ENCODE measurements at places on chromosomes 13 and 19.

- DNase-seq: no peak
These were observed 22.6 kb downstream of the ZBTB7A start for GRCh38 chr19:4043966-4044715.

DNA sequence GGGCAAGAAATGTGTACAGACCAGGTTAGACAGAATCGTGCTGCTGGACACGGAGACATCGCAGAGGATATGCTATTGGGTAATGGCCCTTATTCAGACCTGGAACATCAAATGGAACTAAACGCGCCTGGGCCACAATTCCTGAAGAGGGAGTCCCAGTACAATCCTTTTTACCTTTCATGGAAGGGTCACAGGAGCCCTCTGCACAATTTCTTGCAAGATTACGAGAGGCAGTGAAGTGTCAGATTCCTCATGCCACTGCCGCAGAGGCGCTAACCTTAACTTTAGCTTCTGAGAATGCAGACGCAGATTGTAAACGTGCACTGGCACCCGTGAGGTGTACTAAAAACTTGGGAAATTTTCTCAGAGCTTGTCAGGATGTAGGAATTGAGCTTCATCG lies 18.1 kb downstream of the CLEC4M start:
- no peak for DNase-seq

DNA sequence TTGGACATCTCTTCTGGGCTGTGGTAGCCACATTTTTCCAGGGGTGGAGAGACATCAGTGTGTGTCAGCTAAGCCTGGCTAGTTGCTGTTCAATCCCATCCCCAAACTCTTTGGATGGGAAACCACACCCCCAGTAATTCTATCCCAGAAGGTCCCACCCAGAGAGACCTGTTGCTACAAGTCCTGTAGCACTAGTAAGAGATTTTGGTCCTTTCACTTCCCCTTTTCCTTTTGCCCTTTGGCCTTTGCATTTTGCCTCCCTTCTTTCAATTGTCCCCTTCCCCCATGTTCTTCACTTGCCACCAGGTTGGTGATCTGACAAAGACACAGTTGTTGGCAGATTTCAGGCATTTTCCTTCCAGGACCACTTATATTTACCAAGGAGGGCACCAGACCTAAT lies 3.8 kb downstream of the CBY2 start:
- DNase-seq: no peak

GRCh38 chr13:37736045-37736444 lies 133.5 kb downstream of the TRPC4 start:
- no peak for DNase-seq

GRCh38 chr13:73945871-73946270 lies 188.3 kb downstream of the KLF12 start:
- peak; percentile 12 for DNase-seq

- peak; percentile 61 for DNase-seq
These were observed 673 bp downstream of the TEAD2 start for GRCh38 chr19:49361438-49362047.

DNA sequence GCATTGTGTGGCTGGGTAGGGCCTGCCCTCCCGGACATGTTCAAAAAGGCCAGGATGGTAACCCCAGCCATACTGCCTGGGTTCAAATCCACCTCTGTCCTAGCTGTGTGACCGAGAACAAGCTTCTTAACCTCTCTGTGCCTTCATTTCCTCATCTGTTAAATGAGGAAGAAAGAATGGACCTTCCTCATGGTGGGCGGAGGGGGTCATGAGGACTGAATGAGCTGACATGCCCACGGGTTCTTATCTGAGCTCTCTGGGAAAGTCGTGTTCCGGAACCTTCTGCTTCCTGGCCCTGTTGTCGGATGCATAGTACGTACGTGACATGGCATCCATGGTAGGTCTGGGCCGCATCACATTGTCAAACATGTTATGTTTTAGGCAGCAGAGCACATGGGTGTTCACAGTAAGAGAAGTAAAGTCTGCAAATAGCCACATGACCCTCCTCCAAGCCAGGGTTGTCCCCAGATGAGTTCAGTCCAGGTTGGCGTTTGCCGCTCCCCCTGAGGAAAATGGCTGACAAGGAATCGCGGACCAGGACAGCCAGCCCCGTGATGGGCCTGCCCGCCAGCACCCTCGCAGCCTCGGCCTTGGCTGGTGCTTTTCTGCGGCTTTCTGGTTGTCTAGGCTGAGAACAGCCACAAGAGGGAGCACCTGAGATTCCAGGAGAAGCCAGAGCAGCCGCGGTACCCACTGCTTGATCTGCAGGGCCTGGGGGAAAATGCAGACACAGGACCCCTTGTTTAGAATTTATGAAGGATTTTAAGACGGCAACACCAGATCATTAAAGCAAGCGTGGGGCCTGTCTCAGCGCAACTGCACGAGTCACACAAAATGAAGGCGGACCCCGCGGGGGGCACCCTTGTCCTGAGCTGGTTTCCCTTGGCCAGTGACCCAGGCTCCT lies 2.4 kb upstream of the NTN5 start:
- DNase-seq: peak; percentile 79

- DNase-seq: peak; percentile 27
These were observed 17.2 kb downstream of the PKN1 start for GRCh38 chr19:14450168-14450874.

- peak; percentile 77 for DNase-seq
These were observed 9.6 kb upstream of the TPM4 start for GRCh38 chr19:16066611-16067104.

GRCh38 chr13:112831196-112831595 lies 137.8 kb upstream of the MCF2L start:
- no peak for DNase-seq
